Stimulated activated CD4-positive, alpha-beta T cell treated with anti-CD3 and anti-CD28 coated beads, Interleukin-15, amount 100 ng/mL, for 48 hours (primary cell): ENCODE measurements at places on chromosomes 13 and 19.
A peak's percentile ranks its signal among the peaks of the same experiment; 100 is the strongest.

- no peak for DNase-seq
Observed at GRCh38 chr19:38699647-38700349, 44.5 kb downstream of the CAPN12 start.

DNA sequence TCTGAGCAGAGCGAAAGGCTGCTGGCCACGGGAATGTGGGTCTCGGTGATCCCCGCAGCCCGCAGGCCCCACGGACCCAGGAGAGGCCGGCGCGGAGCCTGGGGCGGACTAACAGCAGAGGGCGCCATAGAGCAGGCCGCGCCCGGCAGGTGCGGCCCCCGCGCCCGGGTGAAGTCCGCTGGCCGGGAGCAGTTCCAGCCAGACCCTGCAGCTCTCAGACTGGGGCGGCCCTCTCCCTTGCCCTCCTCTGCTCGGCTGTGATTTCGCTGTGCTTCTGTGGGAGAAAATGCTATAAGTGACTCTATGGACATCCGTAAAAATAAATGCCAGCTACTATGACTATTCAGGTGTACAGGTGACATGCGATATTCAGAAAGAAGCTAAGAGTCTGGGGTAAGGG, 37.7 kb downstream of the GSX1 start:
- DNase-seq: peak; percentile 5

DNA sequence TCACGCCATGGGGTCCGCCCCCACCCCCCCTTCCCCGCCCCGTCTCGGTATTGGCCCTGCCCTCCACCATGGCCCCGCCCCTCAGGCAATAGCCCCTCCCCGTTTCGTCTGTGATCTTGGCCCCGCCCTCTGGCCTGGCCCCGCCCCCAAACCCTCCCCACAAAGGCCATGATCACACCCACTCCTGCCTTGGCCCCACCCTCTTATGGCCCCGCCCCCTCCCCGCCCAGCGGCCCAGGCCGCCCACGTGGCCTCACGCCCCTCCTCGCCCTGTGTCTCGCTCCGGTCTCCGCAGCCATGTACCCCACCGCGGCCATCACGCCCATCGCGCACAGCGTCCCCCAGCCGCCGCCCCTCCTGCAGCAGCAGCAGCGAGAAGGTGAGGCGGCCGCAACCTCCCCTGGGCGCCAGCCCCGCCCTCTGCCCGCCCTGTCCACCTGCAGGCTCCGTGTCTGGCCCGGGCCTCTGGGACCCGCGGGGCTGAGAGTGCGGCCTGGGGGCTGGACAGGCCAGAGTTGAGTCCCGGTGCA, 61.3 kb downstream of the CELF5 start:
- peak; percentile 65 for DNase-seq

- no peak for DNase-seq
Observed at GRCh38 chr13:75073786-75074185, 408.2 kb downstream of the TBC1D4 start.

DNA sequence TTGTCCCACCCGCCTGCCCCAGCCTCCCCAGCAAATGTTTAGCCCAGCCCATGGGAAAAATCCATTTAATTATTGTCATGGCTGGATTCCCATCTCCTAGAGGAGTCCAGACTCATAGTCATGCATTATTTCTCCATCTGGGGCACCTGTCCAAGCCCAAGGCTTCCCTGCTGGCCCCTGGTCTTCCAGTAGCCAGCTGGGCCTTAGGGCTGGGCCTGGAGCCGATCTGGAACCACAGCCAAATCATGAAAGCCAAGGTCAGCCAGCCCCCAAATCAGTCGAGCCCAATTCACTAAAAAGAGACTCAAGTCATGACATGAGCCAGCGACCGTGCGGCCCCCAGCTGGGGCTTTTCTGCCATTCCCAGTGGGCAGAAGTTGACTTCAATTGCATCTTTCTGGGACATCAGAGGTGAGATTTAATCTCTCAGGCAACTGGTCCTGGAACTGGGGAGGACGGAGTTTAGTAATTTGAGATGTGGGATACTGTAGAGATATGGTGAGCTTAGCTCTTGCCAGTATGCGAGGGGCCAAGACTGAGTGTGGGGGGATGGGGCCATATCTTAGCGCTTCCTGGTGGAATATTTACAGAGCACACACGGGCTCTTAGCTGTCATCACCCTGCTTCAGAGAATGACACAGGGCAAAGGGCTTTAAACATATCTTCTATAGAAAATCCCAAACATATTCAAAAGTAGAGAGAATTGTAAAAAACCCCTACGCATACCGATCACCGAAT, 9.4 kb upstream of the PGLYRP2 start:
- DNase-seq: no peak

DNA sequence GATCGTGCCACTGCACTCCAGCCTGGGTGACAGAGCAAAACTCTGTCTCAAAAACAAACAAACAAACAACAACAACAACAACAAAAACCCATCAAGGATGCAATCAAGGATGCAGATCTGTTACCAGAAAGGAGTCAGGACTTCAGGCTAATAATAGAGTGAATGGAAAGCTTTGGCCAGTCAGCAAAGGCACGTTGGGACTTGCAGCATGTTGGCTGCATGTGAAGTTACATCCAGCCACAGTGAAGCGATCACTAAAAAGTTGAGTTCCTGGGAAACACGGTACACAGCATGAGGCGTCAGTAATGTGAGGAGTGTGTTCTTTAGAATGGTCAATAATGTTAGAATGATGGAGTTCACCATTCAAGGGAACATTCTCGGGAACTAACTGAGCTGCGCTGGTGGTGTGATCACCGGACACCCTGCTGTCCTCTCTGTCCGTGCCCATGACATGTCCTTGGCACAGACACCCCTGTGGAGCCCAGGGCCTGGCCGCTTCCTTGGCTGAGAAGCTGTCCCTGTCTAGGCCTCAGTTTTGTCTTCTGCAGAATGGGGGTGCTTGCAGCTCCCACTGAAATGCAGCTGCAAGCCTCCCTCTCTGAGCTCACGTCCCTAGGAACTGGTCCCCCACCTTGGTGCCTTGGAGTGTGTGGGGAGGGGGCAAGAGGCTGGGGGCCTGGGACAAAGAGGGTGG, 2.3 kb upstream of the LGALS7B start:
- no peak for DNase-seq

DNA sequence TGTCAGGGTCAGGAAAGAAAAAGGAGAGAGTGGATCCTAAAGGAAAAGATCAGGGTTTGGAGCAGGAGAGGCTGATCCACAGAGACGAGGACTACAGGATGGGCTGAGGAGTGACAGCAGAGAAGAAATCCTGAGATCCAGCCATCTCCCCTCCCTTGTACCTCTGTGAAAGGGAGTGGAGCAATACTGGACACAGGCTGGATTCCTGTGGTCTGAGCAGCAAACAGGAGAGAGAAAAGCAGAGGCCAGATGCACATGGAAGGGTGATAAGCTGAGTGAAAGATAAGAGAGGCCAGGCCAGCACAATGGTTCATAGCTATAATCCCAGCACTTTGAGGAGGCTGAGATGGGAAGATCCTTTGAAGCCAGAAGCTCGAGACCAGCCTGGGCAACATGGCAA, 472.1 kb upstream of the TSHZ3 start:
- no peak for DNase-seq

DNA sequence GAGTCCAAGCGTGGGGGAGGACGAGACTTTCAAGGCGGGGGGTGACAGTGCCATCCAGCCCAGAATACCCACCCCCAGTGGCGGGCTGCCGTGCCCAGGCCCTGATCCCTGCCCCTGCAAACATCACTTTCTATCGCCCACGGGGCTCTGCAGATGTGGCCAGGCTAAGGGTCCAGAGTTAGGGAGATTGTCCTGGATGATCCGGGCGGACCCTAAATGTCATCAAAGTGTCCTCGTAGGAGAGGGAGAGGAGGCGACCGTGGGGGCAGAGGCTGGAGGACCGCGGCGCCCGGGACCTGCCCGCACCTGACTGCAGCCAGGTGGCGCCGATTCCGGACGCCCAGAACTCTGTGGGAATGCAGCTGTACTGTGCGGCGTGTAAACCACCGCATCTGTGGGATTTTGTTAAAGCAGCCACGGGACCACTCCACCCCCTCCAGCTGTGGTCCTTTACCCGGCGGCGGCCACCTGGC, 32.4 kb downstream of the GJA3 start:
- DNase-seq: no peak

DNA sequence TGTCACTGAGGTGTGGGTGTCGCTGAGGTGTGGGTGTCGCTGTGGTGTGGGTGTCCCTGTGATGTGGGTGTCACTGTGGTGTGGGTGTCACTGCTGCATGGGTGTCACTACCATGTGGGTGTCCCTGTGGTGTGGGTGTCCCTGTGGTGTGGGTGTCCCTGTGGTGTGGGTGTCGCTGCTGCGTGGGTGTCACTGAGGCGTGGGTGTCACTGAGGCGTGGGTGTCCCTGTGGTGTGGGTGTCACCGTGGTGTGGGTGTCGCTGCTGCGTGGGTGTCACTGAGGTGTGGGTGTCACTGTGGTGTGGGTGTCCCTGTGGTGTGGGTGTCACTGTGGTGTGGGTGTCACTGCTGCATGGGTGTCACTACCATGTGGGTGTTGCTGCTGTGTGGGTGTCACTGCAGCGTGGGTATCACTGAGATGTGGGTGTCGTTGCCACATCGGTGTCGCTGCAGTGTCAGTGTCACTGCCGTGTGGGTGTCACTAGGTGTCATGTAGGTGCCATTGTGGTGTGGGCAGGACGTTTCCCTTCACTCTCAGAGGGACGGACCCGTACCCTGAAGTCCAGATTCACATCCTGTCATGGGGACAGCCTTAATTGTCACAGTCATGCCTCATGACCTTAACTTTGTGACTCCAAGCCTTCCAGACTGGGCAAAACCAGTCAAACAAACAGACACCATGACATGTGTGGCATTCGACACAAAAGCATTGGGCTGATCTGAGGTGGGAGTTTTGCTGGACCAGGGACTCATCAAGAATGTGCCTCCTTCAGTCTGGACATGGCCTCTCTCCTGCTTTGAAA, 12.7 kb upstream of the GAS6 start:
- DNase-seq: no peak

DNA sequence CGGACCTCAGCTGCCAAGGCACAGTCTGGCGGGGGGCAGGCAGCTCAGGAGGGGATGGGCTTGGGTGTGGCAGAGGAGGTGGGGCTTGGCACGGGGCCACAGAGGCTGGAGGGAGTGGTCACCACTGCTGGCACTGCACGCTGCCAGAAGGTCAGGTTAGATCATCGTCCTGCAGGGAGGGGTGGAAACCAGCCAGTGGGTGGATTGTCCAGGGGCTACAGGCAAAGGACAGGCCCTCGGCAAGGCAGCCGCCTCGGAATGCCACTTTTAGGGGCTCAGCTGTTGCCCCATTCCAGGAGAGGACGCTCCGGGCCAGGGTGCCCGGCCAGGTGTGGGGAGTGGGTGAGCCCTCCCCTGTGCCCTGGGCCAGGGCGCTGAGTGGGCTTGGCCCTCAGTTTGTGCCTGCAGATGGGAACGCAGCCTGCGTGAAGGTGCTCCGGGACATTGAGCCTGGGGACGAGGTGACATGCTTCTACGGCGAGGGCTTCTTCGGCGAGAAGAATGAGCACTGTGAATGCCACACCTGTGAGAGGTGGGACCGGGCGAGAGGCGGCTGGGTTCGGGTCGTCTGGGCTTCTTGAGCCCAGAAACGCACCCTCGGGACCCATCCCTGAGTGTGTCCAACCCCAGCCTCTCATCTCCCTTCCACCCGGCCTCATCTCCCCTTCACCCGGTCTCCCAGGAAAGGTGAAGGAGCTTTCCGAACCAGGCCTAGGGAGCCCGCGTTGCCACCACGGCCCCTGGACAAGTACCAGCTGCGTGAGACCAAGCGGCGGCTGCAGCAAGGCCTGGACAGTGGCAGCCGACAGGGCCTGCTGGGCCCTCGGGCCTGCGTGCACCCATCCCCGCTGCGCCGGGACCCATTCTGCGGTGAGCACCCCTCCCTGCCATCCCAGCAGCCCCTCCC, 6.4 kb downstream of the KMT5C start:
- DNase-seq: no peak

- no peak for DNase-seq
Observed at GRCh38 chr13:24407844-24408243, 98.5 kb downstream of the C1QTNF9 start.

DNA sequence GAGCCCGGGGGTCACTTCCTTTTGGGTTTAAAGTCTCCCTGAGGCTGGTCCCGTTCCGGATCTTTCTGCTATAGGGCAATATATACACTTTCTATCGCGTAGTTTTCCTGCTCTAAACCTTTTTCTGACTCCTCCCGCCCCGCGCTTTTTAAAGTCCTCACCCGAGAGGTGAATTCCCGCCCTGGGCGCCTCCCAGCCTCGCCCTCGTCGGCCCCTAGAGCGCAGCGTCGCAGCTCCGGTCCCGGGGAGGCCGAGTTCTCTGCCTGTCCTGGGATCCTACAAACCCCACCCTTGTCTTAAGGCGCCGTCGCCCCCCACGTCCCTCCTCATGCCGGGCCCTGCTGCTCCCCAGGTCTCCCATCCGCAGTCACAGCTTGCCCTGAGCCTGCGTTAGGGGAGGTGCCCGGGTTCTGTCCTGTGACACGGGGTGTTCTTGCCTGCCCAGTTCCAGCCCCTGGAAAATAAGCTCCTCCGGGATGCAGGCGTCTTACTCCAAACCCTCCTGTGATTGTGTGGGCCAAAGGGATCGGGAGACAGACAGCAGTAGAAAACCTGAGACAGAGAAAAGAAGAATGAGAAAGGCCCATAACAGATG, 491 bp downstream of the ZNF525 start:
- DNase-seq: peak; percentile 2

GRCh38 chr13:66415444-66415843, 814.7 kb downstream of the PCDH9 start:
- DNase-seq: no peak

DNA sequence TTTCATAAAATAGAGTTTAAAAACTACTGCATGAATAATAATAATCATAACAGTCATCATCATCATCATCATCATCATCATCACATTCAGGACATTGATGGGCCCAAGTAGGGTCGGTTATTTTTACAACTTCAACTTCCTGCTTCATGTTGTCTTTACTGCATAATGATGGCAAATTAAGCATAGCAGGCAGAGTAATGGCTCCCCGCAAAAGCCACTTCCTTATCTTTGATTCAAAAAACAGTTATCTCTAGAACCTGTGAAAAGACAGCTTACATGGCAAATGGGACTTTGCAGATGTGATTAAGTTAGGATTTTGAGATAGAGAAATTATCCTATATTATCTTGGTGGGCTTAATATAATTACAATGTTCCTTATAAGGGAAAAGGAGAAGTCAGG, 792.9 kb downstream of the LIG4 start:
- no peak for DNase-seq

DNA sequence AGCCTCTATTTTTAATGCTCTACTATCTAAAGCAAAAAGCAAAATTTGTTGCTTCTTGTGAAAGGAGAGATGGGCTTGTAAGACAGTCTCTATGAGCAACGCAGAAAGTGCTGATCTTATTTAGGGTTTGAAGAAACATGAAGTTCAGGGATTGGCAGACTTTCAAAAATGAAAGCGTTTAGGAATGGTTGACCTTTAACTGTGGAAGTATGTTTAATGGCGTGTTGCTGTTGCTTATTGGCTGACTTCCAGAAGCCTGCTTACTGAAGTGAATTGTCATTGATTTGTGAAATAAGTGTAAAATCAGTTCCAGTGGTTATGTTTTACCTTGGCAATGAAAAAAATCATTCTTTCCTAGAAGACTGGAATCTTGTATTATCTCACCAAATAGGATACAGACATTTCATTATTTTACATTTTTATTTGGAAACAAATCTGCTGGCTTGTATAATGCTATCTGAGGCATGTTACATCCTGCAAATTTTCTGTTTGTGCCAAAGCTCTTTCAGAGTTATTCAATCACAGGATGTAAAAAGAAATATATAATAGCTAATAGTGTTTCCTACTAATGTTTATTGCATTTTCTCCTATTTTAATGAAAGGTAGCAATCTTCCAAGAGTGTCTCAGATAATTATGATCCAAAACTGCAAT, 221.3 kb upstream of the SLITRK6 start:
- DNase-seq: no peak
